ENCODE measurements at places on chromosomes 12 and 14. TPM values are rescaled to one million over a fixed set of nuclear protein-coding genes. Genes with fewer than 3 reads are reported as not detected.

- no peak for DNase-seq
Measured at GRCh38 chr14:105500726-105501101, 9.7 kb downstream of the TEDC1 start.

GRCh38 chr14:45868377-45868776 is 615.4 kb upstream of the MIS18BP1 start:
- DNase-seq = no peak

GRCh38 chr14:55730592-55731310 is 150.7 kb downstream of the KTN1 start:
- no peak for DNase-seq

DNA sequence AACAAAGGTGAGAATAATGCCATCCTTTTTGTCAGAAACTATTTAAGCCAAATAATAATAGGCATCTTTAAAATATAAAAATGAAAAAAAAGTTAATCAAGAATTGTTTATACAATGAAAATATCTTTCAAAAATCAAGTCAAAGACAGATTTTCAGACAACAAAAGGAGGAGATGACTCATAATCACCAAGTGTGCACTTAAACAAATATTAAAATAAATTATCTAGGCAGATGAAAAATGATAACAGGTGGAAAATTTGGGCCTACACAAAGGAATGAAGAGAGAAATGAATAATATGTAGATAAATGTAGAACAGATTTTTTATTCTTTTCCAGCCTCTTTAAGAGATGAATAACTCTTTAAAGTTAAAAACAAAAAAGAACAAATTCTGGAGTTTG is 250.0 kb upstream of the PLEKHG7 start:
- no peak for DNase-seq

DNA sequence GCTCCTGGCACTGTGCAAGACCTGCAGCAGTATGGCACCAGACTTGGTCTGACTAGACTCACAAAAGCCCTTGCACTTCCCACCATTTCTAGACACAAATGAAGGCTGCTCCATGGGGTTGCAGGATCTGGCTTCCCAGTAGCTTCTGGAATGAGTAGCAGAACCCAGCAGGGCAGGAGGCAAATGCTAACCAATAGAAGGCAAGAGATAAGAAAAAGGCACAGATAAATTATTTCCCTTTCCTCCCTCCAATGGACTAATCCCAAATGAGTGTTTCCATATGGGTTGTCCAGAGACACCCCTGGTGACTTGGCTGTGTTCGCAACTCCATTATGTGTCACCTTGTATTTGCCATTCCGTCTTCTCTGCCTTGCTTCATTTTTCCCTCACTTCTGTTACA is 49.7 kb downstream of the KIF21A start:
- no peak for DNase-seq

The ATXN2 gene
- 43.7 TPM for total RNA-seq

- peak; percentile 22 for DNase-seq
Measured at GRCh38 chr14:68877993-68878575, 85.2 kb upstream of the ZFP36L1 start.

The KLHL33 gene
- total RNA-seq = 0.34 TPM

DNA sequence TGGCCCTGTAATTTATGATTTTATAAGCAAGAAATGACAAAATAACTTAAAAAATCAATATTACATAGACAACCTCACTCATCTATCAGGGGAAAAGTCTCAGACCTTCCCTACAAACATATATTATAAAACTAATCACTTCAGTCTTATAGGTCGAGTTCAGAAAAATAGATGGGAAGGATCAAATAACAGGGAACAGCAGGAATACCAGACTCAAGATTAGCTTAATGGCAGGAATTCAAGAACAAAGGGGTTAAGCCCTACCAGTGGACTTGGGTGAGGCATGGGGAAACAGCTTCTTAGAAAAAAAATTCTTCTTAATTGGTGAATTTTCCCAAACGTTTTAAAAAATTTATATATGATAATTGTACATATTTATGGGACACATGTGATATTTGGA is 51.6 kb upstream of the CRY1 start:
- no peak for DNase-seq

- no peak for DNase-seq
Measured at GRCh38 chr12:82710741-82711140, 24.0 kb downstream of the TMTC2 start.

GRCh38 chr12:102625819-102626218 is 145.5 kb upstream of the IGF1 start:
- DNase-seq = no peak

DNA sequence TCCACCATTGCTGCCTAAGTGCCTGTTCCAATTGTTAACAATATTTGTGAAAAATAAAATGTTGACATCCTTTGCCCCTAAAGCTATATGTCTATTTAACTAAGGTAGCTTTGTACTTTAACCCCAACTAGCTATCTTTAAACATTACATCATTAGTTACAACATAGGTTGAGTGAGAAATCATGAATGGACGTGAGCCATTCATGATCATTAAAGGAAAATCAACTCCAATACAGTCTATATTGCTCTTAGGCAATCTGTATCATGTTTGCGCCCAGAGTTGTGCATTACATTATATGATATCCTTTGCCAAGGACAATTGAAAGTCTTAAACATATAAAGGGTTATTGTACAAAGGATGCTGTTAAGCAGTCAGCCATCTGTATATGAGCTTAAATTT is 269.6 kb downstream of the ALX1 start:
- DNase-seq = no peak

GRCh38 chr14:58575956-58576355 is 61.8 kb upstream of the DACT1 start:
- DNase-seq = no peak
